CD4-positive, alpha-beta T cell (primary cell): ENCODE measurements at places on chromosomes 4 and X.

DNA sequence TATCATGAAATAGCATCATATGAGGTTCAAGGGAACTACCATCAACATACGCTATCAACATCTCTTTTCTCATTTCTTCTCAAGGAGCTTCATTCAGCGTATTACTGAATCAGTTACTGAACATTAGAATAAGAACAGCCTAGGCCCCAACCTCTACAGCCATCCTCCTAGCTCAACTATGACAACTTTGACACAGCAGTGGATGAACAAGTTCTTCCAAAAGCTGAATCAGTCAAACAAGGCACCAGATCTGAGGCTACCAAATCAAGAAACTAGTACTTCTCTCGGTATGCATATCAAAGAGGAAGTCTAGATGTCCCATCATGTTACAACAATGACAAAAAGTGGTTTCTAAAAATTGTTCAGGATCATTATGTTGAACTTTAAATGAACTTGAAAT, 57.4 kb downstream of the GATB start:
- DNase-seq, result no peak

DNA sequence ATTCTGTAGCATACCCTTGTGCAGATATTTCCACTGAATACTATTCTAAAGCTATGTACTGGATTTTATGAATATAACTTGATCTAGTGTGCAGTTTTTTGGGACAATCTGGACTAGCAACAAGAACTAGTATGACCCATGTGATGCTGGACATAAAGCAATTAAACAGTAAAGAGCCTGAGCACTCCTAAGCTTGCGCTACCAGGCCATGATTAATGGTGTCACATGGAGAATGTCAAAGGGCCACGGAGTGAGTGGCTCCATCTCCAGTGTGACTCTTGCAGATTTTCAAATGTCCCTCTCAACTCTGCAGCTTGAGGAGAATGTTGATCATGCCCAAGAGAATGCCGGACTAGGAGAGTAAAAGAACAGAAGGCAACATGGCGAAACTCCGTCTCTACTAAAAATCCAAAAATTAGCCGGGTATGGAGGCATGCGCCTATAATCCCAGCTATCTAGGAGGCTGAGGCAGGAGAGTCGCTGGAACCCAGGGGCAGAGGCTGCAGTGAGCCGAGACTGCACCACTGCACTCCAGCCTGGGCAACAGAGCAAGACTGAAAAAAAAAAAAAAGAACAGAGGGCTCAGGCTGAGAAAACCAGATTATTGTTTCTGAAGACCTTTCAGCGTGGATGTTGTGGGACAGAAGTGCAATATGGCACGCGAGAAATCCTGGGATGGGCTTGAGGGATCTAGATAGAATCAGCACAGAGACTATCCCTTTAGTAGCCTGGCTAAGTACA, 45.0 kb downstream of the TIGD2 start:
- no peak for DNase-seq

DNA sequence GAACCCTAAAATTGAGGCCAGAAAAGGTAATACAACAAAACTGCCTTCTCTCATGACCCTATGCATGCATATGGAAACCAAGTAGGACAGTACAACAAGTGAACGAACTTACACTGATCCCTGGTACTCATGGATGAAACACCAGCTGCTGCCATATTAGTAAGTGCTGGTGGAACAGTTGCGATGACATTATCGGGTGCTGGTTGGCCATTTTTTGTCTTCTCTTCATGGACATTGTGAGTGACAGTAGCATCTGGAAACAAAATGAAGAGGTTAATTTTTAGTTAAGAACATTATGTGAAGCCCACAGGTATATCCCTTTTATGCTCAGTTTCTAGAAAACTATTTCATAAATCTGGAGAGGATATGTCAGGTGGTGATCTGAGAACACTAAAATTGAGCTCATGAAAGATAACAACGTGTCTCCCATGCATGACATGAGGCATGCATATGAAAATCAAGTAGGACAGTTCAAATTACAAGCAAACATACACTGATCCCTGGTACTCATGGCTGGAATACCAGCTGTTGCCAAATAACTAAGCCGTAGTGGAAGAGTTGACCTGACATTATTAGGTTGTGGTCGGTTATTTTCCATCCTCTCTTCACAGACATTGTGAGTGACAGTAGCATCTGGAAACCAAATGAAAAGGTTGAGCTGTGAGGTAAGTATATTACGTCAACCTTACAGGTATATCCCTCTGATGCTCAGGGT, 74.2 kb upstream of the CT45A1 start:
- no peak for DNase-seq

- no peak for DNase-seq
Observed at GRCh38 chrX:22184096-22184495, 88.6 kb upstream of the CBLL2 start.

- no peak for DNase-seq
Observed at GRCh38 chrX:129655547-129656249, 942 bp upstream of the APLN start.

GRCh38 chrX:1443496-1444075, 9.1 kb downstream of the ASMTL start:
- DNase-seq, result no peak

DNA sequence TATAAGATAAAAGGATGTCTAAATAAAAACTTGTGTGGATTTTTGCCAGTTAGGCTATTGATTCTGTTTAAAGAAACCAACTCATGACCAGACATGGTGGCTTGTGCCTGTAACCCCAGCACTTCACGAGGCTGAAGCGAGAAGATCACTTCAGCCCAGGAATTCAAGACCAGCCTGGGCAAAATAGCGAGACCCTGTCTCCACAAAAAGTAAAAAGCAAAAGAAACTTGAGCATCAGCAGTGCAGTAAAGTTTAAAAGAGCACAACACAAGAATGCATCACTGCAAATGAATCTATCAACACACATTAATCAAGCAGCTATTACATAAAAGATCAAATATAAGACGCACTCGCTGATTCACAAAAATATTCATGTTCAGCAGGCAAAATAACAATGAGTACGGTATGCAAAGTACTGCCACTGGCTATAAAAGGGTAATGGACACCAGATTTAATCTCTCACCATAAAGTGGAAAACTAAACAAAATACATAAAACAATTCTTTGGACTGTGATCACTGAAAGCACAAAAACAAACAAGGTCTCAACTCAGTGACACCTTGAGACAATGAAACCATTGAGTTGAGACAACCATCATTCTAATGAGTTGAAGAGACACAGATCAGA, 41.3 kb downstream of the LRBA start:
- DNase-seq, result no peak

- DNase-seq, result no peak
Observed at GRCh38 chr4:87499403-87500091, 29.6 kb downstream of the SPARCL1 start.

DNA sequence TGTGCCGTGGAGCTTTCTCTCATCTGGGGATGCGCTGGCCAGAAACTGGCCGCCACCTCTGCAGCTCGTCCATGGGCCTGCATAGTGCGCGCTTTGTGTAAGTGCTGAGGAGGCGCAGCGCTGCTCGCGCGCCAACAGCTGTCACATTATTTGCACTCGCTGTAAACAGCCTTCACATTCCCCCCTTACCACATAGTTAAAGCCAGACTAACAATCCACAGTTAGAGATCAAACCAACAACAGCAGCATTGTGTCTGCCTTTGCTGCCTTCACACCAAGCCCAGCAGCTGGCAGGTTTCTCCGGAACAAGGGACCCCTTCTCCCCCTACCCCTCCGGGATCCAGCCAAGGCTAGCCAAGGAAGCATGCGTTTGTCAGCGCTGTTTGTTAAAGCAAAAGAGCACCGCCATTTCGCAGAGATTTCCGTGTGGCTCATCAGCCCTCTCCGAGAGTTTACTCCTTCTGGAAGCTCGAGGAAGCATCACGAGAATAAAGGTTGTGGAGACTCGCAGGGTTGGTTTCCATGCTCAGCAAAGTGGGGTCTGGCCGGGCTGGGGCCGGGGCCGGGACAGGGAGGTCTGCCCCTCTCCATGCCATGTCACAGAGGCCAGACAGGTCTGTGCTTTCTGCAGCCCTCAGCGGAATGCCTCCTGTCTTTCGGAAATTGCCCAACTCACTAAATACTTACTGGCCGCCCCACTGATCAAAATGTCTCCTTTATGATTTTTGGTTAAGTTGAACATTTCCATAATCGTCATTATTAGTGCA, 11.0 kb downstream of the BCOR start:
- no peak for DNase-seq

GRCh38 chr4:185086053-185086452, 57.0 kb upstream of the SLC25A4 start:
- DNase-seq, result no peak

- DNase-seq, result no peak
Observed at GRCh38 chr4:48620831-48621230, 130.8 kb downstream of the ZAR1 start.

DNA sequence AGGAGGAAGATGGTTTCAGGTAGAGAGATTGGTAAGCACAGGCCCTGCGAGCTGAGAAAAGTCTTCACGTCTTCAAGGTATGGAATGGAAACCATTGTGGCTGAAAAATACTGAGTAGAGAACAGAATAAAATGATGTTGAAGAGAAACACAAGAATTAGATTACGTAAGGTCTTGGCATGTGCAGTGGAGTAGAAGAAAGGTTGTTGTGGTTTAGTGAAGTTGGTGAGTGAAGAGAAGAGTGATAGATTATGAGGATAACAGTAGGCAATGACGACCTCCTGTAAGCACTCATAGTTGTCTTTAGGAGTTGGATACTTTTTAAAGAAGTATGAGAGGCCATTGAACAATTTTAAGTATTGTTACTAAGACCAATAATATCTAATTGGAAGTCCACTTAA, 642.6 kb downstream of the PCDH7 start:
- no peak for DNase-seq

DNA sequence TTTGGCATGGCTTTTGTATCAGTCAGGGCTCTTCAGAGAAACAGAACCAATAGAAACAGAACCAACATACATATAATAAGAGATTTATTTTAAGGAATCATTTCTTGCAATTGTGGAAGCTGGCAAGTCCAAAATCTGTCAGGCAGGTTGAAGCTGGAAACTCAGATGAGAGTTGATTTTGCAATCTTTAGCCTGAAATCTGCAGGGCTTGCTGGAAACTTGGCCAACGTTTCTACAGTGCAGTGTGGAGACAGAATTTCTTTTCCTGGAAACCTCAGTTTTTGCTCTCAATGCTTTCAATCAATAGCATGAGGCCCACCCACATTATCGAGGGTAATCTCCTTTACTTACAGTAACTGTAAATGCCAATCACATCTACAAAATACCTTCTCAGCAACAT, 45.4 kb downstream of the COMMD8 start:
- no peak for DNase-seq

DNA sequence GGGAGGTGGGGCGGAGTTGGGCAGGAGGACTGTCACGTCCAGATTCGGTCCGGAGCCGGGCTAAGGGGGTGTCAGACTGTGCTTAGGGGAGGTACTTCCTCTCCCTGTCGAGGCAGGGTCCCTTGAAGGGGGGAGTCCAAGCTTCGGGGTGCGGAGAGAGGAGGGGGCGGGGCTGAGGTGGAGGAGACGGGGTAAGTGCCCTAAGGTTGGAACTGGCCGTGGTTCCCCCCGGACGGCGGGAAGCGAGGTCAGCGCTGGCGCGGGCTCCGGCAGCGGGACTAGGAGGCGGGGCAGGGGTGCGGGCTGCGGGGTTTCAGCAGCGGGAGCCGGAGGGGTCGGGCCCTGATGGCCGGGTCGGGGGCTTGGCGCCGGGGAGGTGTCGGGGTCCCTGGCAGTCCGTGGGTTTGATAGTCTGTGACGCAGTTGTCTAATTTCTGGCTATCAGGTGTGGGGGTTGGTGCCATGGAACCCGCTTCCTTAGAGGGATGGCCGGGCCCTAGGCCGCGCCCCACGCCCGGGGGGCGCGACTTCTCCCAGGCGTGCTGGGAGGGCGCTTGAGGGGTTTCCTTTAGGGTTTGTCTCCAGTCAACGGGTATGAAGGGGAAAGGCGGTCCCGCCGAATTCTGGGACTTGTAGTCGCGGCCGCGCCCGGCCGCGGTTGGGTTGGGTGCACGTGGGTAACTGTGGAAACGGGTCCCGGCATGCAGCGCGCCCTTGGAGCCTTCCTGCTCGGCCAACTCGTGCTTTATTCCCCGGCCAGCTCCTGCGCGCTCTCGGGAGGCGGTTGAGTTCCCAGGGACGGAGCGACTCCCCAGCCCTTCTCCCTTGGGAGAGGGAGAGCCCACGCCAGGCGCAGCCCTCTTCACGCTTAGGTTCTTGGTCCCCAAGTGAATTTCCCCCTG, 1.5 kb downstream of the DCUN1D4 start:
- peak; percentile 76 for DNase-seq

GRCh38 chr4:151952137-151952536, 191.3 kb upstream of the GATB start:
- DNase-seq, result no peak
